T-helper 17 cell (primary cell): ENCODE measurements at places on chromosomes 5 and 9.

- DNase-seq = no peak
- no peaks in the 10 kb centered on the region for H3K36me3 ChIP-seq
- H3K4me1 ChIP-seq = no peaks in the 10 kb centered on the region
- no peak overlapping the region for H3K27ac ChIP-seq
- no peaks in the 10 kb centered on the region for H3K27me3 ChIP-seq
Measured at GRCh38 chr5:9265441-9266287, 280.2 kb downstream of the SEMA5A start.

DNA sequence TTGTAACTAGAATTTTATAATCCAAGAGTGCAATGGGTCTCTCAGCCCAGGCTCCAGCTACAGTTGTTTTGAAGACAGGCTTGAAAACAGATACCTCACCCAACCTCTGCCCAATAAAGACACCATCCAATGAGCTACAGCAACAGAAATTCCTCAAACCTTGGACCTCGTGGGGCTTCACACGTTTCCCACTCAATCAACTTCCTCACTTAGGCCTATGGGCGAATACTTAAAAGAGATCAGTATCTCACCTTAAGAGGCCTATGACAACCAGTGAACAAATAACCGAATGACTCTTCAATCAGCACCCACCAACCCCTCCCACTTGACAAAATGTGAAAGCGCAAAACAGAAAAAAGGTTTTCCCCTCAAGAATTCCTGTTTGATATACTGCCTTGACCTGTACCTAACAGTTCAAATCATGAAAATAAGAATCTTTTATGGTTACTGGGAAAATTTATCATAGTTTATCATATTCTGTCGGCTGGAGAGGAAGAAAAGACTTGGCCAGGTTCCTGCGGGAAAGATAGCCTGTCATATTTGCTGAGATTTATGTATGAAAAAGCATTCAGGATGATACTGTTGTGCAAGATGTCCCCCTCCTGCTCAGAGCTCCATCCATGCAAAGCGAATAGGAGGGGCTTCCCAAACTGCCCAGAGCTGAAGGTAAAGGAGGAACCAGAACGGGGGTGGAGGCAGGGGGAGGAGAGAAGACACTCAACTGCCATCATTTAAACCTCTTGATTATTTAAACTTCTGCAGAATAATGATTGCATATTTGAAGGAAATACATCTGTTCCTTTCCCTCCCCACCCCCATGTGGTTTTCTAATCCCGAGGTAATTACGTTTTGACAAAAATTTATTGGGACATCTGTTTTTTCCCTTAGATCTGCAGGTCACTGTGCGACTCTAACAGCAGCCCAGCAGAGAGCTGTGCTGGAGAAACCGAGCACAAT lies 256.3 kb downstream of the NFIB start:
- H3K27ac ChIP-seq = no peak overlapping the region
- no peak for DNase-seq
- H3K27me3 ChIP-seq = no peaks in the 10 kb centered on the region
- H3K4me3 ChIP-seq = no peak overlapping the region
- no peaks in the 10 kb centered on the region for H3K36me3 ChIP-seq

GRCh38 chr5:67515020-67515689 lies 318.6 kb upstream of the CD180 start:
- H3K27ac ChIP-seq = peak overlapping the region; percentile 5
- peak overlapping the region; percentile 68 for H3K4me3 ChIP-seq
- no peaks in the 10 kb centered on the region for H3K27me3 ChIP-seq
- DNase-seq = no peak
- H3K4me1 ChIP-seq = peaks cover 23% of the 10 kb centered on the region

DNA sequence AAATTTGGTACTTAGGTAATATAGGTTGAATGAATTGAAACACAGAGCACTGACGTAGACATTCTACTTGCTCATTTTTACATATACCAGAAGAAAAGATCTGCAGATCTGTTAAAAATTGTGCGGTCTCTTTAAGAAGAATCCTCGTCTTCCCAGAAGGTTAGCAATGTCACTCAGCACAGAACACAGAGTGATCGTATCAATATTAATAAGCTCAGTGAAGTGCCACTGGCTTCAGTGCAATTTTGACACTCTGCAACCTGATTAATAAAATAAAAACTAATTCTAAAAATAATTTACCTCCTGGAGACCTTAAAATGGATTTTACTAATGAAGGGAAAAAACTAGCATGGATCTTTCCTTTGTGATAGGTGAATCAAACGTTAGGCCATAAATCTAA lies 356.1 kb upstream of the DMAC1 start:
- H3K27ac ChIP-seq = no peak overlapping the region
- no peaks in the 10 kb centered on the region for H3K36me3 ChIP-seq
- no peak for DNase-seq
- no peaks in the 10 kb centered on the region for H3K4me1 ChIP-seq
- H3K4me3 ChIP-seq = no peak overlapping the region

DNA sequence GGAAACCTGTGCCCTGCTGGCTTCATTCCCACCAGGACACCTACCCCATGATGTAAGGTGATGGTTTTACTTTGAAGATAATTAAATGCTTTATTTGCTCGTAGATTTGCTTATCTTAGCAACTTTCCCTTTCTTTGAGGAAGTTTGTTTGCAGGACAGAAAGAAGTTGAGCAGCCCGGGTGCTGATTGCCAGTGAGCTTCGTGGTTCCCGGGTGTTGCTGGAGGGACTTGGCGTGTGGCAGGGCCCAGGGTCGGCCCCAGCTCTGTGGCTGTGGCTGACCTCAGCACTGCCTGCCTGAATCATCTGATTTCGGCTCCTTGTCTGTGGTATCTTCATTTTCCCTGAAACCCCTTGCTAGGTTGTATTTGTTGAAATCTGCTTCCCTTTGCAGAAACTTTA lies 8.7 kb downstream of the POMT1 start:
- no peaks in the 10 kb centered on the region for H3K4me1 ChIP-seq
- H3K36me3 ChIP-seq = no peaks in the 10 kb centered on the region
- H3K4me3 ChIP-seq = no peak overlapping the region
